ENCODE measurements at places on chromosomes 16 and 17.

- ATAC-seq, result no peak
Observed at GRCh38 chr17:20998571-20999043, 44.2 kb downstream of the USP22 start.

GRCh38 chr16:69373019-69373418, 12.8 kb downstream of the TERF2 start:
- ATAC-seq, result no peak

GRCh38 chr16:86514481-86515376, 4.4 kb downstream of the FOXF1 start:
- no peak for ATAC-seq

DNA sequence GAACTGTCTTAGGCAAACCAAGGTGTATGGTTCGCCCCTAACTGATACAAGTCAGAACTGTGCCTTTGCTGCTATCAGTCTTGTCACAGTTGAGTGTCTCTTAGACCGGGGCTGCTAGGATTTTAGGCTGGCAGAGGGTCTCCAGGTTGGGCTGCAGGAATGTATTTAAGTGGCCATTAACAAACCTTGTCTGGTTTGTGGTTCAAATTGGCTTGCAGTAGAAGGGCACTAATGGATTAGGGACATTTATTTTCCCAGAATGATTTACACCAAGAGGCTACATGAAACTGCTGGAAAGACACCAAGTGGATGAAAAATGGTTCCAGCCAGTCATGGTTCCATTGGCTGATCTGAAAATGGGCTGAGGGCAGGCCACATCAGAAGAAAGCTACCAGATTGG, 5.1 kb downstream of the VAT1L start:
- no peak for ATAC-seq

- ATAC-seq, result no peak
Observed at GRCh38 chr17:17385491-17385890, 82.3 kb downstream of the NT5M start.

- ATAC-seq, result no peak
Observed at GRCh38 chr16:84460406-84461028, 43.9 kb downstream of the MEAK7 start.

DNA sequence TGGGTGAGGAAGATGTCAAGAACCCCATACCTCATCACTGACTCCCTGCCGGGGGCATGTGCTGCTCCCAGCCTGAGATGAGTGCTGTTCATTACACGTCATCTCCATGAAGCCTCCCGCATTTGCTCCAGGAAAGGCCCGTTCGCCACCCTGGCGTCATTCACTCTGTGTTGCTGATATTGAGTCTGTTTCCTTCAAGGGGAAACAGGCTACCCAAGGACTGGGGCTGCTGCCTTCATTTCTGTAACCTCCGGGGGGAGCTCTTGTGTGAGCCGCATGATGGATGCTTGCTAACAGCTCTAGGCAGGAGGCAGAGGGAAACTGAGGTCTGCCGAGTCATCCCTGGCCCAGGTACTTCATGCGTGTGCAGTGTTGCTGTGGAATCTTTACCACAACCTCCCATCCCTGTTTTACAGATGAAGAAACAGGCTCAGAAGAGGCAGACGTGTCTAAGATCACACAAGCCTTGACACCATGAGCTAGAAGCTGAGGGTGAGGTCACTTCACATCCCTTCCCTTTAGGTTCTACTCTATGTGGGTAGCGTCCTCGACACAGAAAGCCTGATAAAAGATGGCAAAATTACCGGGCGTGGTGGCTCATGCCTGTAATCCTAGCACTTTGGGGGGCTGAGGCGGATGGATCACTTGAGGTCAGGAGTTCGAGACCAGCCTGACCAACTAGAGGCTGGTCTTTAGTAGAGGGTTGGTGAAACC, 3.5 kb upstream of the ARMC5 start:
- ATAC-seq, result no peak

DNA sequence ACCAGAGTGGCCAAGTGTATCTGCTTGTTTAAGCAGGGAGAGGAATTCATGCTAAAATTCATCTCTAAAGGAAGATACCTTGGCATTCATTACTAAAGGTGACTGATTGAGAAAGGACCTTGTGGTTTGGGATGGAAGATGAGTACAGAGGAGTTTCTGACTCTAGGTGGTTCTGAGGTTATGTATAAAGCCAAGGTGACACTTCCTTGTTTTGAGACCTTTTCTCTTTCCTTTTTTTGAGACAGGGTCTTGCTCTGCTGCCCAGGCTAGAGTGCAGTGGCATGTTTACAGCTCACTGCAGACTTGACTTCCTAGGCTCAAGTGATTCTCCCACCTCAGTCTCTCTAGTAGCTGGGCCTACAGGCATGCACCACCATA, 9.1 kb downstream of the ABHD15 start:
- peak; percentile 65 for ATAC-seq

DNA sequence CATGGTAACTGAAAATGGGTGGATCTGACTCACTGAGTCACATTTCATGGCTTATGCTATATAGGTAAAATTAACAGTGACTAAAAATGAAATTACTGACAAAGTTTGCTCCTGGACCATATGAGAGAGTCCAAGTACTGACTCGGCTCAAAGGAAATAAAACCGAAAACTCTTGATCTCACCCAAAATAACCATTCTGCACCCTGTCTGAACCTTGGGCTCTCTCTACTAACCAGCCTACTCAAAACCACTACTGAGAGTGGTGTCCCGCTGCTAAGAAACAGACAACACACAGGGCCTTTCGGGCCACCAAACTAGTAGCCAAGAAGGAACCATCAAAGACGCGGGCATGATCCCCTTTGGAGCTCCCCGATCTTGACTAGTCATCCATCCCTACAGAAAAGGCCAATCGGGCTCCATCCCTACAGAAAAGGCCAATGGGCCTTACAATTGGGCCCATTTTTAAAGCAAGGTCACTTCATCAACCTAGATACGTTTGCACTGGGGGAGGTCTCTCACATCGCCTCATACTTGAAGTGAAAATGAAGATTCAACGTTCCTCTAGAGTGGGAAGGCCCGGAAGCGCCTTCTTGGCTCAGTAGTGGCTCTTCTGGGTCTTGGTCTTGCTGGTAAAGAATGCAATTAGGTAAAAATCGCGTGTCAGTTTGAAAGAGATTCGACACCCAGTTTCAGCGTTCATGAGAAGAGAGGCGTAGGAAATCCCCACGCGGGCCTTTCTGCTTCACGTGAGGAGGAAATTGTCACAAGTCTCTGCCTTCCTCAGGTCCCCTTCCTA, 720 bp upstream of the ZPBP2 start:
- peak; percentile 85 for ATAC-seq

DNA sequence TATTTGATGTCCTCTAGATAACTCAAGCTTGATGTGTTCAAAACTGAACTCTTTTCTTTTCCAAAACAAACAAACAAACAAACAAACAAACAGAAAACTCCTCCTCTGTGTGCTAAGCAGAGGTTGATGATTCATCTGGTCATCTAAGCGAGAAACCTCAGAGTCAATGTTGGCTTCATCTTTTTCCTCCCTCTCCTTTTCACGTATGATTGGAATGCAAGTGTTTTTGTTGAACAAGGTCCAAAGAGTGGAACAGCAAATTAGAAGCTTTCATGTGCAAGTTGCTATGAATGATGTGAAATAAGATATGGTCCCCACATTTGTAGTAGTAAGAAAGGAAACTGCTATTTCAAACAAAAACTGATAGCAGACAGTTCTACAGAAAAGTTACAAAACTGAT, 52.5 kb downstream of the TBX4 start:
- ATAC-seq, result no peak

DNA sequence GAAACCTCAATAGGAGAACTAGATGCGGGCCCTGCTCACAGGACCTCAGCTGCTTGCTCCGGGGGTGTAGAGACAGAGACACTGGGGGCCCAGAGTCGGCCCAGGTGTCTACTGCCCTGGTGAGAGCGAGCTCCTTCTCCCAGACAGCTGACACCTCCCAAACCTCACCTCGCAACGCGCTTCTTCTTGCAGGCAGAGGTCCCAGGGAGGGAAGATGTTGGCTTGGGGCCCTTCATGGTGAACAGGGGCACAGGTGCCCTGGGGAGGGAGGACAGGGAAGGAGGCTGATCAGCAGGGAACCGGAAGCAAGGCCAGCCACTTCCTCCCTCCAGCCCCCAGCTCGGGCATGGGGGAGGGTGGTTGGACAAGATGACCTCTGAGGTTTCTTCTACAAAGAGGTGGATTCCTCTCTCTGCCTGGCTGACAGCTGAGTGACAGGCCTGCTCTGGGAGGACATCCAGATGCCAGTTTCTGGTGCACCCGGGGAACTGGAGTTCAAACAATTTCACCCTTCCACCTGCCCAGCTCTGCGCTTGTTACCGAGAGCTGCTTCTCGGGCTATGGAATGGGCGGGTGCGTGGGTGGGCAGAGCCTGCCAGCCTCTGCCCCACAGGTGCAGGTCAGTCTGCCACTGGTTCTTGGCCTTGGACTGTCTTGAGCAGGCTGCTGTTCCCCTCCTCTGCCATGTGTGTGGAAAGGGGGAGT, 11.7 kb upstream of the GFAP start:
- ATAC-seq, result no peak

DNA sequence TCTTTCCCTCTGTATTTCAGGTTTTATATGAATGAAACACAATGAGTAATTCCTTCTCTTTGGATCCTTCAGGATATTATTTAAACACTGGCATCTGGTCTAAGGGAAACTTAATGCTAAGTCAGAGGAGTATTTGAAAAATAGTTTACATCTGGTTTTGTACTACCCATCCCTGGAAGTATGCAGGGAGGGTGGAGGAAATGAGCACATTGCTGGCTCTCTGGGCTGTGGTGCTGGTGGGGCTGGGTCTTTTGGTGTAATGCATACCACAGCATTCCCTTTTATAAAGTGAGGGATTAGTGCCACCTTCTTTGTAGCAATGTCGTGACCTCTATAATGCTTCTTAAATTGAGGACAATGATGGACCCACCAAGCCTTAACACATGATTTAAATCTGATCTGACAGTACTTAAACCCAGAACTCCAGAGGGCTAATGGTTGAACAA, 105.5 kb upstream of the AXIN2 start:
- no peak for ATAC-seq

DNA sequence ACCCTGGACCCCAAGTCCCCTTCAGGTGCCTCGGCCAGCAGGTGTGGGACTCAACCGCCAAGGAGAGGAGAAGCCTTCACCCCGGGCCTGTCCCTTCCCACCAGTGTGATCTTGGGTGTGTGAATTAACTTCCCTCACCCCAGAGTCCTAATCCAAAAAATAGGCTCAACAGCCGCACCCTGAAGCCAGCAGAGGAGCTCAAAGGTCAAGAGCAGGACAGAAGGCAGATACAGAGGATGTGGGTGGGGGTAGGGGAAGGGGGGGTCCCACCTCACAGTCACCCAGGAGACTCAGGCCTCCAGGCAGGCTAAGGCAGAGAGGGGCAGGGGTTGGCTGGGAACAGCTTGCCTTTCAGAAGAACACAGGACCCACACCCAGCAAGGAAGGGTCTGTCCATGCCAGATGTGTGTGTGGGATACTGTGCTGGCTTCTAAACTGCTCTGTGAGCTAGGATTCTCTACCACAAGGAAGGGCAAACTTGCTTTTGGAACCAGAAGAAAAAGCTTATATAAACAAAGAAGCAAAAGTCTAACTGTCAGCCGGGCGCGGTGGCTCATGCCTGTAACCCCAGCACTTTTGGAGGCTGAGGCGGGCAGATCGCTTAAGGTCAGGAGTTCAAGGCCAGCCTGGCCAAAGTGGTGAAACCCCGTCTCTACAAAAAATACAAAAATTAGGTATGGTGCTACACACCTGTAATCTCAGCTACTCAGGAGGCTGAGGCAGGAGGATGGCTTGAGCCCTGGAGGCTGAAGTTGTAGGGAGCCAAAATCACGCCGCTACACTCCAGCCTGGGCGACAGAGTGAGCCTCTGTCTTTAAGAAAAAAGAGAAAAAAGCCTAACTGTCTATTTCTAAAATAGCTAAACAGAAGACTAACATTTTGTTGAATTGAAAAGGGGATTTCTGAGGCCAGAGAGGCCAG, 4.6 kb downstream of the PIEZO1 start:
- ATAC-seq, result no peak

GRCh38 chr16:87216841-87217275, 100.3 kb downstream of the C16orf95 start:
- ATAC-seq, result no peak

DNA sequence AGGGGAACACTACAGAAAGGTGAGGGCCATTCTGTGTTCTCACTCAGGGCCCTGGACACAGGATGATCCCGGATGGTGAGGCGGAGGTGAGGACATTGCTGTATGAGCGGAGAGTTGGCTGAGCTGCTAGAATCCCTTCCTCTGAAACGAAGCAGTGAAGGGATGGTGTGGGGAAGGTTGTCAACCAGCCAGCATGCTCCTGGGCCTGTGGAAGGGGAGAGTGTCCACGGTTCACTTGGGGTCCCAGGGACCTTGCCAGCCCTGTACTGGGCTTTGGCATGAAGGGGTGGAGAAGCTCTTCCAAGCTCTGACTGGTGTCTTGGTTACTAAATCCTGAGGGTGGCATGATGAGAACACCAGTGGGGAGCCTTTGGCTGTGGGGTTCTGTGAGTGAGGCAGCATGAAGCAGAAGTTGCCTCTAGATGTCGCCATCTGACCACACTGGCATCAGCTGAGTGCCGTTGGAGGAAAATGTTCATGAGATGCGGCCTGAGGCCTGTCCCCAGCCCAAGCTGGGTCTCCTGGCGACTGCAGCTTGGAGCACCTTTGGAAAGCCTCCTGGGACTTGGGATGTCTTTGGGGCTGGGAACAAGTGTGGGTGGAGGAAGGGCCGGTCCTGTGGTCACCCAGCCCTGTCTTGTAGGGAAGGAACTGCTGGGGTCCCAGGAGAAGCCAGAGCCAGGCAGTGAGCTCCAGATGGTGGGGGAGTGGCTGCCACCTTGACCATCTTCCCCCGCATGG, 14.8 kb downstream of the PDP2 start:
- ATAC-seq, result peak; percentile 80
